ENCODE measurements at places on chromosomes 2 and 18. TPM values are rescaled to one million over a fixed set of nuclear protein-coding genes. Genes with fewer than 3 reads are reported as not detected.

The TUBB8B gene
- total RNA-seq = not detected

The DSG1 gene
- not detected for total RNA-seq

The SNTG2 gene
- total RNA-seq = not detected

The ASB18 gene
- not detected for total RNA-seq

The BBS5 gene
- 5.0 TPM for total RNA-seq

The LIMS2 gene
- 10.8 TPM for total RNA-seq

The FBXO36 gene
- 1.8 TPM for total RNA-seq
